ENCODE measurements at places on chromosomes 4 and X.

GRCh38 chr4:155687380-155687982 is 20.8 kb downstream of the GUCY1A1 start:
- DNase-seq = no peak

DNA sequence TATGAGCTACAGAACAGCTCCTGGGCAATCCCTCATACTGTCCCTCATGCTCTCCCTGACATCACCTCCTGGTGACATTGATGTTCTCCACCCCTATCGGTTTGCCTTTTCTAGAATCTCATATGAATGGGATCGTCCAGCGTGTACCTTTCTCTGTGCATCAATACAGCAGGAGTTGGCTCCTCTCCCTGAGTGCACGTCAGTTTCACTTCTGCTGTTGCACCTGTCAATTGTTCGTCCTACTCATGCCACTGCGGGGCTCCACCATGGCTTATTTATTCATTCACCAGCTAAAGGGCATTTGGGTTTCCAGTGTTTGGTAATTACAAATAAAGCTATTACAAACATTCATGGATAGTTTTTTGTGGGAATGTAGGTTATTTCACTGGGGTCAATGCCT is 269.1 kb upstream of the ZFP42 start:
- no peak for DNase-seq

DNA sequence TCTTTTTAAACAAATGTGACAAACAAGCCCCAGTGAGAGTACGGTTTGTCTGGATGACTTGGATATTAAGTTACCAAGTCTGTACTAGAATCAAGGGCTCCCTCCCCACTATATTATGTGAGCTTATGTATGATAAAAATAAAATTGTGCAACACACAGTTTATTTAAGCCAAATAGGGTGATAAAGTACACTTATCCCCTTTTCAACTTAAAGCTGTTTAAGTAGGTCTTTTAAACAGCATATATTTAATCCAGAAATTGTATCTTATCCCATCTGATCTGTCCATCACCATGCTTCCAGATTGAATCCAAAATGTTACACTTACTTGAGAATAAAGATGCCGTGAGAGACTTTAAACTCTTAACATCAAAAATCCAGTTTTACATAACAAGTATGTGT is 2.0 kb upstream of the KLHL34 start:
- DNase-seq = no peak

GRCh38 chr4:129378364-129378763 is 282.4 kb downstream of the C4orf33 start:
- no peak for DNase-seq

- no peak for DNase-seq
Observed at GRCh38 chrX:119728487-119728886, 29.9 kb upstream of the SOWAHD start.

DNA sequence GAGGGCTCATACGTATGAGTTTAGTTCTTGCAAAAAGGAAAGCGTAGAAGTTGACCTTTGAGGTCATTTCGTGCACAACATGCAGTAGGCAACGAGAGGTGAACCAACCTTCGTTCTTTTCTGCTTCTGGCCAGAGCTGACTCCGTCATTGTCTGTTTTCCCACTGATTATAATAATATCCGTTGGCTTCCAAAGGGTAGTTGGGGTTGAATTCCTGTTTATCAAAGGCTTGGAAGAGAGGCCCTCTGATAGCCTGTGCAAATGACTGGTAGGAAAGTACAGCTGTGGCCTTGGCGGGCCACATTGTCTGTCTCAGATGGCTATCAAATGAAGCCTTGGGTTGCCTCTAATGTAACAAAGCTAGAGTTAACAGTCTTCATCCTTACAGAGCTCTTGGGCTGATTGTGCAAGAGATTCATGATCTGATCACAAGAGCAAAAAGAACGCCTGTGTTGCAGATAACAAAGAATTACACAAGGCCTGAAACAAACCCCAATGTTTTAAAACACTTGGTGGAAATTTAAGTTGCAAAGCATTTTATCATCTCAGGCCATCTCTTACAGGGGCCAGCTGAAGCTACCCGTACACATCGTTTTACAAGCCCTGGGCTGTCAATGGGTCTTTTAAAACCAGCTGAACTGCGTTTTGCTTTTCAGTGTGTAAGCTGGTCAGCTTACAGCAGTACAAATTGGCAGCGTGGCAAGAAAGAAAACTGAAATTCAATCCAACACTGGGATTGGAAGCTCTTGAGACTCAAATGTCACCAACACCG is 46.1 kb upstream of the FAM9C start:
- peak; percentile 36 for DNase-seq

GRCh38 chr4:144174401-144175067 is 34.0 kb upstream of the GYPA start:
- DNase-seq = peak; percentile 32

DNA sequence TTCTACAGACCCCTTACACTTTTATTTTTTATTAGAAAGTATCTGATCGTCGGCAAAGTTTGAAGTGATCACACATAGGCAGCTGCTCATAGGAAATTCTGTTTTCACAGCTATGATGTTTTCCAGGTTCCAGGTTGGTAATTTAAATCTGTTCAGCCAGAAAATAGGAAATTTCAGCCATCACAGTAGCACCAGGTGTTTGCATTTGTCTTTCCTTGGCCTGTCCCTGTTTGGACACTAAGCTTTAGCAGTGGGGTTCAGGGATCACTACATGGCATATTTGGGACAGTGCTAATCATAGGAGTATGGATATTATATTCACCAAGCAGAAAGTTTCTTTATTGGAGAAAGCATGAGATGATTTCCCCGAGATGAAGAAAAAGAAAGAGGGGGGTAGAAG is 92.9 kb downstream of the ANK2 start:
- no peak for DNase-seq

- DNase-seq = no peak
Observed at GRCh38 chr4:149708513-149709130, 107.0 kb downstream of the IQCM start.

- DNase-seq = no peak
Observed at GRCh38 chrX:139795196-139795595, 87.2 kb upstream of the MCF2 start.

GRCh38 chr4:15378062-15378461 is 49.8 kb upstream of the C1QTNF7 start:
- DNase-seq = no peak

DNA sequence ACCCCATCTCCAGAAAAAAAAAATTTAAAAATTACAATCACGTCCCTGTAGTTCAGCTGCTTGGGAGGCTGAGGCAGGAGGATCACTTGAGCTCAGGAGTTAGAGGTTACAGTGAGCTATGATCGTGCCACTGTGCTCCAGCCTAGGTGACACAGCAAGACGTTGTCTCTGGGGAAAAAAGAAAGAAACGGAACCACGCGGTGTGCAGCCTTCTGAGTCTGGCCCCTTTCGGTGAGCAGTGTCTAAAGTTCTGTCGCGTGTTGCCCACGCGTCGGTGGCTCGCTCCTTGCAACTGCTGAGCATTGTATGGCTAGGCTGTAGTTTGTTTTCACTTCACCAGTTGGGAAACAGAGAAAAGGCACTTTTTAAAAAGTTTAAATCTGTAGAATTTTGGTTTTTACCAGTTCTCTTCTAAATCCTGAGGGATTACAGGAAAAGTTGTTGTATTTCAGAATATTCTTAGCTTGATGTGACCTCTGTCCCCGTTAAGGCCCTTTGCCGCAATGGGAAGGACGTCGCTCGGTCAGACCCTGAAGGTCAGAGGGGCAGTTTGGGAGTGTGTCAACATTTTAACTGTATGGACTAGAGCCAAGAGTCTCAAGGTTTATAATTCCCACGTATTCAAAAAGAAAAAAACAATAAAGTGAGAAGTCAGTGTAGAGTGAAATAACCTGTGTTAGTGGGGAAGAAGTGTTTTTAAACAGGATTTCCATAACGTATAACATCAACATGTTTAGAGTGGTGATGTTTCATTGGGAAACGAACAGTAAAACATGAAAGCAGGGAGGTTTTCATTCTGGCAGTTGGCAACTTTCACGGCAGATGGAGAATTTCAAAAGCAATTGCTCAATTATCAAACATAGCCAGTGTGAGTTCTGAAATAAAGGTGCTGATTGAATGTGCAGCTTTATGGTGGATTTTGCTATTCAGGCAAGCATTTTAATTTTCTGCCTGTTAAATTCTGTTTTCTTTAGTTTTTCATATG is 45.8 kb upstream of the MSANTD1 start:
- peak; percentile 64 for DNase-seq

GRCh38 chr4:86013621-86014020 is 346.2 kb downstream of the MAPK10 start:
- DNase-seq = no peak

- DNase-seq = no peak
Observed at GRCh38 chr4:119646347-119647071, 17.9 kb upstream of the PDE5A start.

DNA sequence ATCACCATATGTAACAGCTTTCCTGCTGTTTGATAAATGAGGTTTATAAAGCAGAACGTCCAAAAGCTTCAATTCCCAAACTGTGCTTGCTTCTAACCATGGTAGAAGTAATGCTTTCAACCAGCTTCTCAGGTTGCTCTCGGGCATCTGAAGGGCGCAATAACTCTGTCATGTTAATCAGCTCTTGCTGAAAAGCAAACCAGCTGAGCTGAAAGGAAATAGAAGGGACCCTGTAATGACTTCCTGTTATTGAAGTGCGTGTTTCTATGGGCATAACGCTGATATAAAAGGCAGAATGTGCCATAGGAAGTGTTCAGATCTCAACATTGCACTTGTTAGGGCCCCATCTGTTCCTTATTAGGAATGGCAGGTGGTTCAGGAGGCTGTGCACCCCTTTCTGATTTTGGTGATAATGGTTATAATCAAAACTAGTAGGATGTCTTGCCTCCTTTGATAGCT is 21.2 kb downstream of the HERC3 start:
- DNase-seq = peak; percentile 62

DNA sequence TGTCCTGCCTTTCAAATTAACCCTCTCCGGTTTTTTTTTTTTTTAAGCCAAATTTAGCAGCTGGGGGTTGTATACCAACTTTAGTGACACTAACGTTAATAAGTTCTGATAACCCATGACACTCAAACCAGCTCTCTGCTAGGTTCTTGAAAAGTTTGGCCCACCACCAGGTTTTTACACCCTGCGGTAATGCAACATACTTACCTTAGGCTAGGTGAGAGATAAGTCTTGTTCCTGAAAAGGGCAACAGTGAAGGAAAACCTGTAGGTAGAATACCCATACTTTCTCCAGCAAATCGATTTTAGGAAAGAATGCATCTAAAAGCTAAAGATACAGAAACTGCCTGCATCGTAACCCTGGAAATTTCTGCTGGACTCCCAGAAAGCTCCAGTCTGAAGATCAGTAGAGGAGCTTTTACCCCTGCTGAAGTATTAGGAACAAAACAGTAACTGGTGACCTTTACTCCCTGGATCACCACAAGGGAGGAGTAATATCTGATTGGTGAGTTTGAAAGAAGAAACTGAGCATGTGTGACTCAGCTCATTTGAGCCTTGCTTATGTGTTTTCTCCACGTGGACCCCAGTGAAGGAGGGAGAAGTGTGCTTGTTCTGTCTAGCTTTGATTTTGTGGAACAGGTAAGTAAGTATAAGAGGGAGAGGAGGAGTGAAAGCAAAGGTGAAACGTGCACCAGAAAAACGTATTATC is 34.4 kb upstream of the COX18 start:
- DNase-seq = no peak

DNA sequence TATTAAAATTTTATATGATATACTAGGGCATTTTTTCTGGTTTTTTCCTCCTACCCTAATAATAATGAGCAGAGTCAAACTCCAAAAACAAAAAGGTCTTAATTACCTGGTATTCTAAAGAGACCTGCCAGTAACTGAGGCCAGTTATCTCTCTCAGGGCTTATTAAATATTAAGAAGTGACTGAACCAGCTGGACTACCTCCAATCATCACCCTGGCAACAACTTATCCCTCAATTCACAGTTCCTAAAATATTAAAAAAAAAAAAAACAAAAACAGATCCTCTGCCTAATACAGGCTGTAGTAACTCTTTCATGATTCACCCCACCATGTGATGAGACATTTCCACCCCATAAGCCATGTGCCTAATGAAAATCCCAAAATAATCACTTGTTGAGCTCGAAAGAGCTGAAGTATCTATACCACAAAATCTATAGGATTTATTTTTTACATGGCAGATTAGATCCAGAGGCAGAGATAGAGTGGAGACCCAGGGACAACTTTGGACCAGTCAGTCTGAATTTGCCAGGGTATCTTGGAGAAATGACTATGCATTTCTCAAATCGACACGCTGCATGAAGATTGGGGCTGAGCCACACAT is 698.0 kb downstream of the FAT4 start:
- no peak for DNase-seq

Measured in activated naive CD4-positive, alpha-beta T cell treated with anti-CD3 and anti-CD28 coated beads for 36 hours (primary cell).